ENCODE measurements at places on chromosomes 1 and 21.
A peak's percentile ranks its signal among the peaks of the same experiment; 100 is the strongest.

GRCh38 chr1:6600410-6601048 is 2.1 kb downstream of the KLHL21 start:
- DNase-seq: peak; percentile 17

- no peak for DNase-seq
Measured at GRCh38 chr1:223706077-223706973, 6.0 kb upstream of the CAPN2 start.

- DNase-seq: no peak
Measured at GRCh38 chr1:209931141-209931540, 6.9 kb upstream of the SYT14 start.

GRCh38 chr1:210841926-210842625 is 291.9 kb downstream of the KCNH1 start:
- no peak for DNase-seq

GRCh38 chr1:192713921-192714320 is 78.0 kb downstream of the RGS13 start:
- no peak for DNase-seq
